Stimulated activated CD8-positive, alpha-beta memory T cell treated with anti-CD3 and anti-CD28 coated beads, Interleukin-7, amount 100 ng/mL, for 1 hour (primary cell): ENCODE measurements at places on chromosomes 3 and 15.

DNA sequence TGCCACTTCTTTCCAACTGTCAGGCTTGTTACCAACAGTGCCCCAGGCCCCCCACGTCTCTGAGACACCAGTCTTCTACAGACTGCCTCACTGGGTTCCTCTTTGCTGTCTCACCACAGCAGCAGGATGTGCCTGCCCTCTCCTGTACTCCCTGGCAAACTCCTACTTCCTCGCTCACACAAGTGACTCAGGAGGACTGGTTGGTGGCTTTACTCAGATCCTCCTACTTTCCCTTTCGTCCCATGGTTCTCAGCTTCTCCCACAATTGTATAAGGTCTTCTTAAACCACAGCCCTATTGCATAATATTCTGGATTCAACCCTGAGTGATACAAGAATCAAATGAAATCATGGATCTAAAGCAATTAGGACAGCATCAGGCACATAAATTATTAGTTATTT, 246.6 kb upstream of the PROK2 start:
- DNase-seq = no peak

DNA sequence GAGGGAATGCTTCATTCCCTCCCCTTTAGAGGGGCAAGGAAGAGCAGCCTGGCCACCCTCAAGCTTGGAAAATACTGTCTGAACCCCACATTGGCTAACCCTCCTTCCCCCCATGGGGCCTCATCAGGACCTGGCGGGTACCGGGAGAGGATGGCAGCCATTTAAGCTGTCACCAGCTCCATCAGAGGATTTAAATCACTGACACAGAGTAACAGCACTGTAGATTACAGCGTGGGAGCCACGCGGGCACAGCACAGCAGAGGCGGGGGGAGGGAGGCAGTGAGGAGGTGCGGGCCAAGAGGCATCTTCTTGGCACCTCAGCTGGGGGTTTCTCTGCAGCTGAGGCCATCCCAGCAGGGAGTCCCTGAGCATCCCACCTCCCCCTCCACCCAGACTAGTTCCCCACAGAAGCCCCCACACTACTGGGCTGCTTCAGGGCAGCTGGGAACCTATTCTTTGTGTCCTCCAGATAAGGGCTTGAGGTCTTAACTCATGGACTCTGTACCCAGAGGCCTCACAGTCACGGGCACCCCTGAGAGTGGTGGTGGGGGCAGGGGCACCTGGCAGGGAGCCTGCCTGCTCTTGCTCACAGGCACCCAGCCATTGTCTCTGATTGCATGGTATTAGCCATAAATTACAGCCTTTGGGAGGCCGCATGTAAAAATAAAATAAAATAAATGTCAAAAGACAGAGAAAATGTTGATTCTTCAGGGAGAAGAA, 21.9 kb upstream of the CACNA2D2 start:
- no peak for DNase-seq

DNA sequence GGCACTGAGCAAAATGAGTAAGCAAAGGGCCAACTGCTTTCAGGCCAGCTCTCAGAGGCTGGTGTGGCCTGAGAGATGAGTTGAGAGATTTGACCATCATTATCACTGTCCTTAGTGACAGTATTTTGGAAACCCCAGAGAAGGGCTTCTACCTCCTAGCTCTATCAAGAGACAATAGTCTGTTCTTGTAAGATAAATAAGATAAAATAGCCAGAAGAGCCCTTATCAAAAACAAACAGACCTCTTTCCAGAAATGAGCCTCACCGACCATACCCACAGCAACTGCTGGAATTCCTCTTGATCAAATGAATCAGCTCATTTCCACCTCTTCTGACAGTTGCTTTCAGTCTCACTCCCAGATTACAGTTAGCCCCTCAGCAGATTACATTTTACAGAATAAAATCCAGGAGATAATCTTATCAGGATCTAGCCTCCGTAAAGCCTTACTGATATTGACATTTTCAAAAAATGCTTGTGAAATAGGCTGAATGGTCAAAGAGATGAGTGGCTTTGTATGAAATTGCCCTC, 4.5 kb downstream of the HDC start:
- DNase-seq = no peak

GRCh38 chr3:13541691-13542090, 7.2 kb upstream of the FBLN2 start:
- DNase-seq = no peak

DNA sequence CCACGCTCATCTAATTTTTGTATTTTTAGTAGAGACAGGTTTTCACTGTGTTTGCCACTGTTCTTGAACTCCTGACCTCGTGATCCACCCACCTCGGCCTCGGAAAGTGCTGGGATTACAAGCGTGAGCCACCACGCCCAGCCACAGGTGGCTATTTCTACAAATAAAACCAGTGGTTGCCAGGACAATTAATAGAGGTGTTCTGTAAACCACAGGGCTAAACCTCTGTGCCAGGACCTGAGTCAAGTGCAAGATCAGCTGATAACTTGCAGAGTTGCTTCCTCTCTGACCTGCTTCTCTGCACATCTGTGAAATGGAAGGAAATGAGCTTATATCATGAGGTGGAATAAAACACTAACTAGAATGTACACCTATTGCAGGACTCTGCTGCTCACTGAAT, 72.8 kb downstream of the CD200R1L start:
- no peak for DNase-seq

DNA sequence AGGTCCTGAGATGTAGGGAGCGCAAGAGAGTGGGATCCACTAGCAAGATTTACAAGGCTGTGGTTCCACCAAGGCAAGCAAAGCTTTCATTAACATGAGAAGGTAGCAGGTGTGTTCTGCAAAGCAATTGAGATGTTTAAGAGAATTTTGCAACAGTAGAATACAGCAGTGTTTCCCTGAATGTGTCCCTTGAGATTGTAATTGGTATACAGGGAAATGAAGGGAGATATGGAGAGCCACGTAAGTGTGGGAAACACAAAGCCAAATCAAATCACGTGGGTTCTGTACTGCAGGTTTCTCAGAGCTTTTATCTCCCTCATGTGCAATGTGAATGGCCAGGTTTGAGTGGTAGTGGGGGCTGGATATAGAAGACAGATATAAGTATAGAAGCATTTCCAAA, 67.3 kb downstream of the ATG7 start:
- no peak for DNase-seq

- DNase-seq = no peak
These were observed 500.6 kb downstream of the PYDC2 start for GRCh38 chr3:191961529-191961928.

GRCh38 chr3:12046406-12046805, 42.2 kb downstream of the SYN2 start:
- no peak for DNase-seq

GRCh38 chr15:90004671-90005070, 3.5 kb downstream of the ZNF710 start:
- no peak for DNase-seq

DNA sequence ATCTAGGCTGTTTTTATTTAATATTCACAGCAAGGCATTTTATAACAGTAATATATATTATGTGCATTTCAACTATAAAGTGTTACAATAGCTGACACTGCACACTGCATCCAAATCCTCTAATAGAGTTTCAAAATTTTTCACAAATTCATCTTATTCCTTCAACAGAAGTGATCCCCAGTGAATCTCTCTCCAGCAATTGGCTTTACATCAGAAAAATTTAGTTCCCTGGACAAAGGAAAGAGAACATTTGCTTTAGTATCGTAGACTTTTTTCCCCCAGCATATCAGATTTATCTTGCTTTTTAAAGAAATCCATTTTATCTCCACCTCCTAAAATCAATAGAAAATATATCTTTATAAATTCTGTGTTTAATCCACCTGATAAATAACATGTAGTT, 868.6 kb downstream of the TBL1XR1 start:
- no peak for DNase-seq

DNA sequence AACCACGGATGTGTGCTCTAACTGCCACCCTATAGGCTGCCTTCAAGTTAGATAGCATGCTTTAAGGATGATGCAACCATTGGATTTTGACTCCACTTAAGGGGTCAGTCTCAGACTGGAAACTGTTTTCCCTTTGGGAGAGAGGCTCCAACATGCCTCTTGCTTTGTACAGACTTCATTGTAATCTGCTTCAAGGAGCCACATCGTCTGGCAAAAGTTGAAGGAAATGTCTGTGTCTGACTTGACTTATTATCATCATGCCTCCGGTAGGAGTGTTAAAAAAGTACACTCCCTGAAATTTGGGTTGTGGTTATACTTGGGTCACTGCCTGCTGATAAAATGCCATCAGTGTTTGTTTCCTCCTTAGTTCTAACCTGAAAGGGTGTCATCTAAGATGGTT, 245.4 kb upstream of the CDIN1 start:
- DNase-seq = no peak

DNA sequence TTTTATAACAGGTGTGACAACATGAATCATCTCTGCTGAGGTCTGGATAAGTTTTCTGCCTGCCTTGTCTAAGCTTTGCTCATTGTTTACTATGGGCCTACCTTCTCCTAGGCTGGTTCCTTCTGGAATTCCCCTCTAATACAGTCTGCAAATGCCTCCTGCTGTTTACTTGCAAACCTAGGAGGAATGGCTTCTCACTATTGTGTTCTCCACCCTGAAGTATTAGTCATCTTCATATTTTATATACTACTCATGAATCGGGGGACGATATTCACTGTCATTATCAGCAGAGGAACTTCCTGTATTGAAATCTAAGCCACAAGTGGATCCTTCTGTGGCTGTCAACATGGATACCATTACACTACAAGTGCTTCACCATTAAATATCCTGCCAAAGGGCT, 154.8 kb downstream of the PLCL2 start:
- DNase-seq = no peak

DNA sequence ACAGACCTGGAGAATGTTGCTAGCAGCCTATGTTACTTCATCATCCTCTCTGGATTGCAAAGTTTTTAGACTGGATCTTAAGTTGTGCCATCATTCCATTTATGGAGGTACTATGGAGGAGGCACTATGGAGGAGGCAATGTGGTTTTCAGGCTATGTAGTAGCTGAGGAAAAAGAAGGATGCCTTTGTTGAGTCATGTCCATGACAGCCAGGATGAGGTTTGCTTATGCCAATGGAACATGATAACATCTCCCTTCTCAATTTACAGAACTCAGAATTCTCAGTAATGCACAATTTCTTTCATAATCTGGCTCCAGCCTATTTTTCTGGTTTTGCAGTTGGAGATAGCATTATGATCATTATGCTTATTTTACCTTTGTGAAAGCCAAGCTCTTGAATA, 65.9 kb upstream of the TMEM108 start:
- DNase-seq = no peak

- no peak for DNase-seq
These were observed at the start of gene LIPH for GRCh38 chr3:185552358-185552877. TSS of gene LIPH (minus strand) at chr3:185552588. CDS start at chr3:185552471, 117 bp downstream.

GRCh38 chr3:81620849-81621248, 140.6 kb downstream of the GBE1 start:
- DNase-seq = no peak

- DNase-seq = no peak
These were observed 205.9 kb downstream of the P3H2 start for GRCh38 chr3:189914799-189915198.

DNA sequence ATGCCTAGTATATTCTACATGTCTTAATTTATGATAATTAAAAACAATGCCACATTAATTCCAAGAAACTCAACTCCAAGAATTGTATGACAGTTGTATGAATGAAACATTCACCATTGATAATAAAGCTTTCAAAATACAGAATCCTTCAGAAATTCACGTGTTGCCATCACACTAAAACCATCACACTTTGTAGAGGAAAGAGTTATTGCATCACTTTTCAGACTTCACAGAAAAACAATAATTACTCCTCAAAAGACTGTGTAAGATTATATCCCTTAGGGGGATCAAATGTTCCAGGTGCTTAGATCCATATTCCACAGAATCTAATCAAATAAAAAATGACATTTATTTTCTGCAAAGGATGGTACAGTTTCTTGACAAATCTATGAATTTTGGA, 85.0 kb downstream of the OSBPL10 start:
- DNase-seq = no peak

- no peak for DNase-seq
These were observed 27.8 kb upstream of the GOLIM4 start for GRCh38 chr3:168123201-168124176.

- no peak for DNase-seq
These were observed 84.0 kb downstream of the FILIP1L start for GRCh38 chr3:100030346-100030745.

DNA sequence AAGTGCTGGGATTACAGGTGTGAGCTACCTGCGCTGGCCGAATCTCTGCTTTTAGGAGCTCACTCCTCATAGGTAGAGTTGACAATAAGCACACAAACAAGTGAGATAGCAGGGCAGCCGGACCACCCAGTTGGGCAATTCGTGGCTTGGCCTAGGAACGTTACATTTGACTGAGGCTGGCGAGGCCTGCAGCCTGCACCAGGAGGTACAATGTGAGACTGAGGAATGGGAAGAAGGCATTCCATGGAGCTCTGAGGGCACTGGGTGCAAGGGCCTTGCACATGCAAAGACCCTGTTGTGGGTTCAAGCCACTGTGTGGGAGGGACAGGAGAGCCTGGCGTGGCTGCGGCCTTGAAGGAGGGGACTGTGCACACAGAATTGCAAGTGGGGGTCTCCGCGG, 152.5 kb downstream of the LRRK1 start:
- no peak for DNase-seq

- DNase-seq = no peak
These were observed 3.5 kb upstream of the CCDC80 start for GRCh38 chr3:112644453-112644852.
